ENCODE measurements at places on chromosomes 3 and 15.

DNA sequence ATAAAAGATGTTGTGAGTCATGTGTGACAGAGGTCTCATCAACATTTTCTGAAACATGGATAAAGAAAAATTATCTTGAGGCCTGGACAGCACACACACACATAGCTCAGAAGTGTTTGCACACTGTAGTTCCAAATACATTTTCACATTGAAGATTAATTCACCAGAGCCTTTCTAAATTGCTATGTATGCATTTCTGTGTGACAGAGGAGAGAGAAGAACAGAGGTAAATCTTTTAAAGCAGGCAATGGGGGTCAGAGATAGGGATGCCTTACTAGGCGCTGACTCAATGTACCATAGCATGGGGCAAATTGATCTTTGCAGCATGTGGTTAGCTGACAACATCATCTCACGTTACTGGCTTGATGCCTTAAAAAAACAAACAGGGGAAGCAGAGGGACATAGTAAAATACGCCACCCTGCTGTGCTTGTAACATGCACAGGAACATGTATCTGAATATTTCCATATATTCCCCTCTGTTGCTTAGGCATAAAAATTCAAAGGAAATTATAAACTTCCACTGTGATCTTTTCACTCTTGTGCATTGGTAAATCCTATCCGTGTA lies 7.7 kb downstream of the POU1F1 start:
- no peak for DNase-seq

- no peak for DNase-seq
These were observed 13.0 kb upstream of the CADPS start for GRCh38 chr3:62888180-62888579.

- no peak for DNase-seq
These were observed 26.6 kb upstream of the MRPS22 start for GRCh38 chr3:139317215-139317614.

GRCh38 chr15:81093961-81094360 lies 40.1 kb upstream of the CFAP161 start:
- no peak for DNase-seq

- DNase-seq: no peak
These were observed 128.4 kb downstream of the ZBBX start for GRCh38 chr3:167251678-167252077.

DNA sequence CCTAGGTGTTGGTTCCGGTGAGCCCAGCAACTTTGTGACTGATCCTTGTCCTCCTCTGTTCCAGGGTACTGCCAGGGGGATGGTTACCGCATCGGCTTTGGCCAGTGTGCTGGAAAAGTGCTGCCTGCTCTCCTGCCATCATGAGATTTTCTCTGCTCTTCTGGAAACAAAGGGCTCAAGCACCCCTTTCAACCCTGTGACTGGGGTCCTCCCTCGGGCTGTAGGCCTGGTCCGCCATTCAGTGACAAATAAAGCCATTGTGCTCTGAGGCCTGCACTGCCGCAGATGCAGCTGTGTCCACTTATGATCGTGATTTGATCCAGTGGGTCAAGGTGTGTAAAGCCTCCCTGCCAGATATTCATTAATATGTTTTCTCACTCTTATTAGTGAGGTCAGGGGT lies 33.3 kb downstream of the FAH start:
- DNase-seq: no peak

DNA sequence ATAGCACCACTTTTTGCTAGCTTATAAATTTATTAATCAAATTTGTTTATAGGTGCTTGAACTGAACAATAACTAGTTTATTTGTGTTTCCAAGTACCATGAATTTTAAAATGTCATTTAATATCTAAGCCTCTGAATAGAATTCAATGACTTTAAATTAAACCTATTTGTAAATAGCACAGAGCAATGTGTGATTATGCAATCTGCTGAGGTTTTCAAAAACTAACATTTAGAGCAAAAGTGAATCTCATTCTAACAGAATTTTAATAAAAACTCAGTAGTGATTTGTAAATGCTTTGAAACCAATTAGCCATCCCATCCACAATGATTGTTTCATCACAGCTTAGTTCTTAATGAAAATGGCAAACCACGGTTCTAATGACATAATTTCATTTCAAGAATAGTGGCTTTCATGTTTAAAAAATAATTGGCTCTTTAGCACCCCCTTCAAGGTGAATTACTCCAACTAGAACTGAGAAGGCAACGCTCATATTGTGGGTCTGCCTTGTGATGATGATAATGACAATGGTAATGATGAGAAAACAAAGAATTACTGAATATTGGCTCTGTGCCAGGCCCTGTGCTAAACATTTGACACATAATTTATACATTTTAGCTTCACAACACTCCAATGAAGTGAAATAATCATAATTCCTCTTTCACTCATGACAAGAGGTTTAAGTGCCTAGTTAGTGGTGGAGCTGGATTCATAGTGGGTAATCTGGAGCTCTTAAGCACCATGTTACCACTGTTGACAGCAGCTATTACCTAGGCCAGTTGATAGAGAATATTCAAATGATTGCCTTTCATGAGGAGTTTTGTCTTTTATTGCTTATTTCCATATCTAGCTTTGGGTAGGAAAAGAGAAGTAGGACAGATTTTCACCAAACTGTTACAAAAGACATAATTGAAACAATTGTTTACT lies 145.7 kb downstream of the RBMS3 start:
- DNase-seq: no peak

- peak; percentile 86 for DNase-seq
These were observed at the start of gene STXBP5L for GRCh38 chr3:120908030-120908794. STXBP5L (plus strand) TSS chr3:120908205; CDS start chr3:120909579, 1,374 bp downstream.

GRCh38 chr3:187777331-187777941 lies 32.2 kb upstream of the BCL6 start:
- peak; percentile 5 for DNase-seq

DNA sequence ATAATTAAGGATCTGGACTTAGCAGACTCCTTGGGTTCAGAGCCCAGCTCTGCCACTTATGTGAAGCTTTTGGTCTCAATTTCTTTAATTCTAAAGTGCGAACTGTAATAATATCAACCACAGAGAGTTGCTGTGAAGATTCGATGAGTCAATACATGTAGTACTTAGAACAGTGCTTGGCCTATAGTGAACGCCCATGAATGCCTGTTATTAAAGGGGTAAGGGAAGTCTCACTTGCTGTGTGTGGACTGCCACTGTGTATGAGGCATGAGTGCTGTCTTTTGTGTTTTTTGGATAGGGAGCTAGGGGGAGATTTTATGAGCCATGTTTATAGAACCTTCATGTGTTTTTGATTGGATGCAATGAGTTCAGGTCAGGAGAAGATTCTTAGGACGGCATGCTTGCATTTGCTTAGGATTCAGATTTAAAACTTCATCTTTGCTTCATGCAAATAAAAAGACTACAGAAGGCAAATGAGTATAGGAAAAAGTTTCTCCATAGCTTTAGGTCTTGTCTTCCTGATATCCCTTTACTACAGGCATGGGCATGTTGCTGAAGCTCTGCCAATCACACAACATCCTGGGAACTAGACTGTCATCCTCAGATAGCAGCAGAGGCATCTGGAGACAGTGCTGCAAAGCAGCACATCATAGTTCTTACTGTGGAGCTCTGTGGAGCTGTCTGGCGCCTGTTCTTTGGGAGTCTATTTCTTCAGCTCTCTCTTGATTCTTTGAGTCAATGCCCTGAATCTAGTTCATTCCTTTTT lies 50.0 kb downstream of the PLS1 start:
- no peak for DNase-seq

- no peak for DNase-seq
These were observed 174.5 kb upstream of the LRIG1 start for GRCh38 chr3:66675366-66675765.

- no peak for DNase-seq
These were observed 8.6 kb upstream of the TNFAIP8L3 start for GRCh38 chr15:51103330-51103729.

- no peak for DNase-seq
These were observed 12.6 kb upstream of the PLXND1 start for GRCh38 chr3:129618901-129619671.

- DNase-seq: no peak
These were observed 26.0 kb upstream of the HCN4 start for GRCh38 chr15:73394782-73395181.

DNA sequence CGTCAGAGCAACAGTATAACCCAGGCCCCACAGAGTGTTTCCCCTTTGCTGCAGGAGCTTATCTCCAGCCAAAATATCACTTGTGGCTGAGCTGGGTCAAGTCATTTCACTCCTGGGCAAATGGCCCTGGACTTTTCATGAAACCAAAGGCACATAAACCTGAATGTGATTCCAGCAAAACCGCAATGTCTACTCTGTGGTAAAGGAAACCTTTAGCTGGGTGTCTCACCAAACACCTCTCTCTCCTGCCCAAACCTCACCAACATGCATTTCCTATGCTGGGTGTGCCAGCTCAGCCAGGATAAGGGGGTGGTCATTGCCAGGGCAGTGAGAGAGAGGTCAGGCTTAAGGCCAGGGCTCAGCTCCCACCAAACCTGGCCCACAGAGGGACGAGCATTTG lies 67.4 kb downstream of the GTPBP8 start:
- no peak for DNase-seq

GRCh38 chr15:78979456-78980320 lies 34.8 kb upstream of the CTSH start:
- DNase-seq: no peak

DNA sequence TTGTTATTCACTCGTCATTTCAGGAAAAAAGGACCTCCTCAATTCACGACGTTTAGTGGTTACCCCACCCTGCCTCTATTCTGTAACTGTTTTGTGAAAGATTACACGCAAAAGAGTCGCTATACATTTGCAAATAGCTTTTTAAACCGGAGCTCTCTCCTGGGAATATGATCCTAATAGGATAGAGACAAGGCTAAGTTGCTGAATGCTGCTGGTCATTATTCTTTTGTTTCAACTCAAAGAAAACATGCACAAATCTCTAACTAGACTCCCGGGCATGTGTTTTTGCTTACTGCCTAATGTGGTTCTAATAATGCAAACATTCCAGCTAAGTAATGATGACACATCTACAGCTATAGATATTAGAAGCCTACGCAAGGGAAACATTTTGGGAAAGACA lies 214.6 kb upstream of the MDFIC2 start:
- DNase-seq: no peak

DNA sequence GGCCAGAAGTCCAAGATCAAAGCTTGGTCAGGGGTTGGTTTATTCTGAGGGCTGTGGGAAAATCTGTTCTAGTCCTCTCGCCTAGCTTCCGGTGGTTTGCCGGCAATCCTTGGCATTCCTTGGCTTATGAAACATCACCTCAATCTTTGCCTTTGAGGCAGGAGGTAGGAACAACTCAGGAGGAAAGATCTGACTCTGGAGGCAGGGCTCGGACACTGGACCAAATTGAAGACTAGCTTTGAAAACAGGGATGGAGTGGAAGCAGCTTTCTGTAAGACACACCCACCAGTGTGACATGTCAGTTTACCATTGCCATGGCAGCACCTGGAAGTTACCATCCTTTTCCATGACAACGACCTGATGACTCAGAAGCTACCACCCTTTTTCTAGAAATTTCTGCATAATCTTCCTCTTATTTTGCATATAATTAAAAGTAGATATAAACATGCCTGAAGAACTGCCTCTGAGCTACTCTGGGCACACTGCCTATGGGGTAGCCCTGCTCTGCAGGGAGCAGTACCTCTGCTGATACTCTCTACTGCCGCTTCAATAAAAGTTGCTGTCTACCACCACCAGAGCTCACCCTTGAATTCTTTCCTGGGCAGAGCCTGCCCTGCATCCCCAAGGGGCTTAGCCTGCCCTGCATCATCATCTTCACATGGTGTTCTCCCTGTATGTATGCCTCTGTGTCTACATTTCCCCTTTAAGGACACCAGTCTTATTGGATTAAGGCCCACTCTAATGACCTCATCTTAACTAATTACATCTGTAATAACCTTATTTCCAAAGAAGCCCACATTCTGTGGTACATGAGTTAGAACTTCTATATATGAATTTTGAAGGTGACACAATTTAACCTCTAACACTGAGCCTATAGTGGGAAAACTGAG lies 38.3 kb upstream of the TM4SF4 start:
- DNase-seq: no peak

DNA sequence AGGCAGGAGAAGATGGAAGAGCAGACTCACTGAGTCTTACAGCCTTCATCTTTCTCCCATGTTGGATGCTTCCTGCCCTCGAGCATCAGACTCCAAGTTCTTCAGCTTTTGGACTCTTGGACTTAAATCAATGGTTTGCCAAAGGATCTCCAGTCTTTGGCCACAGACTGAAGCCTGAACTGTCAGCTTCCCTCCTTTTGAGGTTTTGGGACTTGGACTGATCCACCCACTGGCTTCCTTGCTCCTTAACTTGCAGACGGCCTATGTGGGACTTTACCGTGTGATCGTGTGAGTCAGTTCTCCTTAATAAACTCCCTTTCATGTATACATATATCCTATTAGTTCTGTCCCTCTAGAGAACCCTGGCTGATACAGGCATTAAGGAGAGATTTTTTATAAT lies 62.4 kb upstream of the TNIK start:
- no peak for DNase-seq

DNA sequence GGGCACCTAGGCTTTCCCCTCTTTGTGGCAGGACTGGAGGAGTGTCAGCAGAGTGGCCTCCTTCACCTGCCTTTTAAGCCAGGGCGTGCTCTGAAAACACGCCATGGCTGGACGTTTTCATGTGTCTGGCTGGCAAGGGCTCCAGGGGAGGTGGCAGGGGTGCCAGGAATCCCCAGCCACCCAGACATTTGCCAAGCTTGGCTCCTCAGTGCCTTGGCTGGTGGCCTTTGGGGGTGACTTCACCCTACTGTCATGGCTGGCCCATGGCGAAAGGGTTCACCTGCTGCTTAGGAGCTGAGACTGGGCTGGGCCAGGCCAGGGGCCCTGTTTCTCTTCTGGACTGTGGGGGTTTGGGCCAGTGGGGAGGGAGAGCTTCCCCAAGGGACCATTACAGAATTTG lies 17.6 kb downstream of the KLF13 start:
- DNase-seq: no peak

Measured in hypothalamus (tissue), 51 donors.